ENCODE measurements at places on chromosomes 3 and 15.

- DNase-seq, result no peak
Observed at GRCh38 chr3:22691856-22692628, 511.1 kb upstream of the UBE2E2 start.

GRCh38 chr15:80177156-80177555, 24.4 kb downstream of the FAH start:
- DNase-seq, result no peak

- peak; percentile 64 for DNase-seq
Observed at GRCh38 chr3:135109681-135110080, 314.6 kb downstream of the EPHB1 start.

GRCh38 chr3:167733961-167734497, 663 bp downstream of the PDCD10 start:
- DNase-seq, result no peak

- DNase-seq, result peak; percentile 61
Observed at GRCh38 chr3:128226795-128227395, 73.6 kb downstream of the EEFSEC start.

GRCh38 chr3:54139630-54140029, 17.3 kb downstream of the CACNA2D3 start:
- DNase-seq, result no peak

DNA sequence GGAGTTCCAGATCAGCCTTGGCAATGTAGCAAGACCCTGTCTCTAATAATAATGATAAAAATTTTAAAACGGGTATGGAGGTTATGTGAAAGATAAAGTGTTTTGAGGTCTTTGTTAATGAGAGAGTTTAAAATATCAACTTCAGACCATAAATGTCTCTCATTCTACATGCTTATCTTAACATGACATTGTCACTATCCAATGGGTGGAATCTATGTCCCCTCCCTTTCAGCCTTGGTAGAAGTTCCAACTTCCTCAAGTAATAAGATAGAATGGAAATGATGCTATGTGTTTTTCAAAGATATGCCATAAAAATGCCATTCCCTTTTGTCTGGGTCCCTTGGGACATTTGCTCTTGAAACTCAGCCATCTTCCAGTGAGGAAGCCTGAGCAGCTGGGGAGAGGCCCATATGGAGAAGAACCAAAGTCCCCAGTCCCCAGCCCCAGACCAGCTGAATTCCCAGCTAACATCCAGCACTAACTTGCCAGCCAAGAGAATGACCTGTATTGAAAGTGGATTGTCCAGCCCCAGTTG, 17.0 kb downstream of the RPSA start:
- no peak for DNase-seq

GRCh38 chr3:127688416-127689265, 15.9 kb downstream of the ABTB1 start:
- peak; percentile 60 for DNase-seq

DNA sequence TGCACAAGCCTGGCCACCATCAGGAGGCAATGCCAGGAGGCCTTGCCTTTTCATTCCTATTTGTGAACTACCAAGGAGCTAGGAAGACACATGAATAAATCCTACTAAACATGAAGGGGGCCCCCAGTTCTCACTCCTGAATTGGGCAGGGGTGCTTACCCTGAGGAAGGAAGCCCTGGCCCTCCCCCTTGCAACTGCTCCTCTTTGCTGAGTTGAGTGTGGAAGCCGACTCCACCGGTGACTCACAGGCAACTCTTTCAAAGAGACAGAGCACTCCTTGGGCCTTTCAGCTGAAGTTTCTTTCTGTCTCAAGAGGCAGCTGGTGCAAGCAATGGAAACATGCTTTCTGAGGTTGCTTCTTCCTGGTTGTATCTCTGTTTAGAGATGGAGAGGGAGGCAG, 1.7 kb downstream of the GABRG3 start:
- no peak for DNase-seq

GRCh38 chr15:40450047-40450446, 9.3 kb downstream of the BAHD1 start:
- no peak for DNase-seq

DNA sequence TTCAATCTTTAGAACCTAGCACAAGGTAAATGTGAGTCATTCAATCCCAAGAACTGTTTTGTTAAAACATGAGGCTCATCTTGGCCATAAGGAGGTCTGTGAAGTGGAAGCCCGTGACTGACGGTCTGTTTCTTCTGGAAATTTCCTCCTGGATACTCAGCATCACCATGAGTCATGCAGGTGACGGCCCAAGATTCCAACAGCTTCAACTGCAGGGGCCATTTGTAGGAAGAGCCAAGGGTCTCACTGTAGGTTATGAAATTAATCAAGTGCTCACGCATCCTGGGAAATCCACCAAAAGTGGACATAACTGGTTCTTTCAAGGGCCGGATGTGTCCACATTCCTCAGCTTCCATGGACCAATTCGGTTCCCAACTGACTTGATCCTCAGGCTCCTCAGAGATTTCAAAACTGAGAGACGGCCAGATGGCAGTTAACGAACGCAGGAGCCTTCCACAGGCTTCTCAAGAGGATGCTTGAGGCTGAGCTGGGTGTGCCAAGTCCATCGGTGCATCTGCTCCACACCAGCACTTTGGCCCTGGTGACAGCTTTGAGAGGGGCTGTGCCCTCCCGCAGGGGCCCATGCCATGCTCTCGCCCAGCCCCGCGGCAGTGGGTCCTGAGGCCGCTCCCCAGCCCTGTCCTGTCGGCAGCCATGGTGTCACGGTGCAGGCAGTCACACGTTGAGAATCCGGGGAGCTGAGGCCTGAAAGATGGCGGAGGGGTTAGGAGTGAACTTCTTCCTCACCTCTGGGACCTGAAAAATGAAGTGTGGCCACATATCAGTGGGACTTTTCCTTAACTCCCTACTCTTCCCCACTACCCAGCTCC, 8.5 kb downstream of the MAP6D1 start:
- DNase-seq, result no peak

DNA sequence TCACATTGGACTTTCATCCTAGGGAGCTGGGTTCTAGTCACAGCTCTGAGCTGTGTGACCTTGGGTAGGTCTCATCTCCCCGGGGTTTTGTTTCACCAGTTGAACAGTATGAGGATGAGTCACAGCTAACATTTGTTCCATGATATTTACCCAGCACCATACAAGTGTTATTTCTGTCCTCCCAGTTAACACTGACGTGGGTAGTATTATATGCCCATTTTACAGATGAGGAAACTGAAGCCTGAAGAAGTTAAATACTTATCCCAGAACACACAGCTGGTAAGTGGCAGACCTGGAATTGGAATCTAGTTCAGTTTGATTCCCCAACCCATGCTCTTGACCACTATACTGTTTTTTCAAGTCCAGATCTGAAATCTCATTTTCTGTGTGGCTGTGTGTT, 908 bp upstream of the RARB start:
- no peak for DNase-seq

DNA sequence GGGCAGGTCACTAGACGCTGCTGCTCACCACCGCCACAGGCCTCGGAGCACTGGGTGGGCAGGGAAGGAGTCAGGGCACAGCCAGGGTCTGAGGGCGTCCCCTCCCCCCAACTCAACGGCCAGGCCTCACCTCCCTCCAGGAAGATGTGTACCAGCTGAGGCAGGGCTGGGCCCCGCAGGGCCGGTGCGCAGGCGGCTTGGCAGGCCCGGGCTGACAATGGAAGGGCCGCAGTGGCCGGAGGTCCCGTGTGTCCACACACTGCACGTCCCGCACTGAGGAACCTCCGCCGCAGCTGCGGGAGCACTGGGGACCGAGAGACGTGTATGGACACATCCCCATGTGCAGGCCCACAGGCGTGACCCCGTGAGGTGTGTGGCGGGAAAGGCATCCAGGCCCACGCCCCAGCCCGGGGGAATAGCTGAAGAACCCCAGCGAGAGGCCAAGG, 47.4 kb downstream of the ADAMTS7 start:
- no peak for DNase-seq

DNA sequence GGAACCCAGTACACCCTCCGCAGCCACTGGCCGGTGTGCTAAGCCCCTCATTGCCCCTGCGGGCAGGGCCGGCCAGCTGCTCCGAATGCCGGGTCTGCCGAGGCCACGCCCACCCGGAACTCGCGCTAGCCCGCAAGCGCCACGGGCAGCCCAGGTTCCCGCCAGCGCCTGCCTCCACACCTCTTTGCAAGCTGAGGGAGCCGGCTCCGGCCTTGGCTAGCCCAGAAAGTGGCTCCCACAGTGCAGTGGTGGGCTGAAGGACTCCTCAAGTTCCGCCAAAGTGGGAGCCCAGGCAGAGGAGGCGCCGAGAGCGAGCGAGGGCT, 81.4 kb upstream of the BCHE start:
- no peak for DNase-seq

DNA sequence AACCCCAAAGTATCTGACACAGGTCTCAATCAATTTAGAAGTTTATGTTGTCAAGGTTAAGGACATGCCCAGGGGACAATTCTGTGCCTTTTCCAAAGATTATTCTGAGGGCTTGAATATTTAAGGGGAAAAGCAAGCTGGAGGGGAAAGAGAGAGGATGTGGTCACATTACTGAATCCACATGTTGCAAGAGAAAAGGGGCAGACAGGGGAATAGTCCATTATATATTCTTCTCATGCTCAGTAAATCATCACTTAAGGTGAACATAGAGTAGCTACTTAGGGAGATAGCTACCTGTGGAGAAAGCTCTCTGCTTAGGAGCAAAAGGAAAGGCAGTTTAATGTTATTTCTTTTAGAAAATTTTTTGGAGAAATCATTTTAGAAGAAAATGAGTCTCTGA, 751.6 kb downstream of the SI start:
- no peak for DNase-seq
